Ovary (tissue), 10 donors: ENCODE measurements at places on chromosomes 2 and 18. TPM values are rescaled to one million over a fixed set of nuclear protein-coding genes. Genes with fewer than 3 reads are reported as not detected.

GRCh38 chr2:101230541-101231001, 22.1 kb upstream of the CNOT11 start:
- H3K27ac ChIP-seq = no peak overlapping the region
- no peaks in the 10 kb centered on the region for H3K36me3 ChIP-seq
- no peak overlapping the region for H3K4me3 ChIP-seq
- no peak for DNase-seq

Gene UGT1A4
- total RNA-seq = not detected

GRCh38 chr2:210477496-210477895, 937 bp upstream of the LANCL1 start:
- peak; percentile 36 for DNase-seq
- peak overlapping the region; percentile 70 for H3K4me3 ChIP-seq
- no peaks in the 10 kb centered on the region for H3K27me3 ChIP-seq
- H3K4me1 ChIP-seq = peaks cover 2% of the 10 kb centered on the region
- H3K36me3 ChIP-seq = no peaks in the 10 kb centered on the region
- H3K27ac ChIP-seq = no peak overlapping the region

Gene ALLC
- not detected for total RNA-seq

DNA sequence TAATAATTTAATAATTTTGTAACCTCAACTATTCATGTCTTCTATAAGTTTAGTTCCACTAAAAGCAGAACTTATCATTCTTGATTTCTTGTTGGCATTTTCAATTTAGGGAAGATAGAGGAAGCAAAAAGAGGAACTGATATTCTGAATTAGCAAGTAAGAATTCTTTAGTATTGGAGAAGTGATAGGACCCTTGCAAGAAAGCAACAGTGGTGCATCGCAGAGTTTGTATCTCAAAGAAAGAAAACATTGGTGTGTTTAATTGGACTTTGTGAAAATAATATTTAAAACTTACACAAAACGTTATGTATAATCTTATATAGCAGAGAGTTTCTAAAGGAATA, 36.5 kb upstream of the TNFRSF11A start:
- no peaks in the 10 kb centered on the region for H3K4me1 ChIP-seq
- H3K27ac ChIP-seq = no peak overlapping the region
- DNase-seq = no peak
- H3K4me3 ChIP-seq = no peak overlapping the region
- H3K27me3 ChIP-seq = no peaks in the 10 kb centered on the region

DNA sequence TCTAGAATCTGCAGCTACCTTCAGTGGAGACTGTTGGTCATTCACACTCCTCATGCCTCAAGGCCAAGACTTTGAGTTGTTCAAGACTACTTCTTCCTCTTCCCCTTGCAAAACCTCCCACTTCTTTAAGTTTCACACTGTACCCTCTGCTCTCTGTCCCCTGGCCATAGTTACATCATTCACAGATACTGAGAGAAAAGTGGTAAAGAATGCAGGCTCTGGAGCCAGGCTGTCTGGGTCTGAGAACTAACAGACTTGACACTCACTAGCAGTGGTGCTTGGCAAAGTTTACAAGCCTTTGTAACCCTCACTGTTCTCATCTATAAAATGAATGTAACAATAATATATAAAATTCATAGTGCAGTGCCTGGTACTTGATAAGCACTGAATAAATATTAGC, 61.8 kb downstream of the CDH20 start:
- no peak for DNase-seq
- no peaks in the 10 kb centered on the region for H3K4me1 ChIP-seq
- H3K27ac ChIP-seq = no peak overlapping the region
- no peaks in the 10 kb centered on the region for H3K27me3 ChIP-seq
- no peak overlapping the region for H3K4me3 ChIP-seq
- H3K36me3 ChIP-seq = no peaks in the 10 kb centered on the region

Gene ACMSD
- total RNA-seq = not detected

GRCh38 chr2:98089941-98090340, 3.0 kb downstream of the VWA3B start:
- no peaks in the 10 kb centered on the region for H3K27me3 ChIP-seq
- DNase-seq = no peak
- no peak overlapping the region for H3K27ac ChIP-seq
- H3K4me1 ChIP-seq = peaks cover 8% of the 10 kb centered on the region

GRCh38 chr2:221517696-221518151, 54.4 kb downstream of the EPHA4 start:
- H3K27me3 ChIP-seq = no peaks in the 10 kb centered on the region
- no peak overlapping the region for H3K27ac ChIP-seq
- H3K4me3 ChIP-seq = no peak overlapping the region
- no peaks in the 10 kb centered on the region for H3K36me3 ChIP-seq
- no peak for DNase-seq

Gene INHBB
- 4.8 TPM for total RNA-seq

Gene PPP3R1
- total RNA-seq = 54.1 TPM

DNA sequence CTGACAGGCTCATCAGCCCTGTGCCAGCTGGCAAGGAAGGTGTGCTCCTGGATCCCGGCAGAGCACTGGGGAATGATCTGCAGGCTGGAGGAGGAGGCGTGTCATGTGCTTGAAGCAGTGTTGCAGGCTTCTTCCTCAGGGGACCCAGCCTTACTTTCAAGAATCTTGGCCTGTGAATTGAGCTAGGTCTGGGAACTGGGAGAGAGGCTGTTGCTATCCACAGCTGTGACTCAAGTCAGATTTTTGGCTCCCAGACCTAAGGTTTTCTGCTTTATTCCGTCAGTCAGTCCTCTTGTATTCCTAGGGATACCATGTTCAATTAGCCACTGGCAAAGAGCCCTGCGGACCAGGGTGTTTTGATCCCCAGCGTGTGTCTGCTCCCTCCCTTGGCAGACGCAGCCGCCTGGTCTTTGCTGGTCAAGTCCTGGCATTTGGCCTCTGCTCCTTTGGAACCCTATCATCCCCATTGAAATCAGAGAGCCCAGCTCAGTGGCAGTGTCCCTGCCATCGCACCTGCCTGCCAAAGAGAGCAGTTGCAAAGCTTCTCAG, 32.4 kb downstream of the ASB1 start:
- H3K4me3 ChIP-seq = no peak overlapping the region
- no peak overlapping the region for H3K27ac ChIP-seq
- H3K36me3 ChIP-seq = no peaks in the 10 kb centered on the region

Gene FSHR
- total RNA-seq = 0.35 TPM

Gene DSC1
- not detected for total RNA-seq

- H3K4me3 ChIP-seq = no peak overlapping the region
- H3K36me3 ChIP-seq = no peaks in the 10 kb centered on the region
- H3K27me3 ChIP-seq = no peaks in the 10 kb centered on the region
- no peaks in the 10 kb centered on the region for H3K4me1 ChIP-seq
- H3K27ac ChIP-seq = no peak overlapping the region
Observed at GRCh38 chr2:18265614-18266586, 294.6 kb downstream of the RDH14 start.

DNA sequence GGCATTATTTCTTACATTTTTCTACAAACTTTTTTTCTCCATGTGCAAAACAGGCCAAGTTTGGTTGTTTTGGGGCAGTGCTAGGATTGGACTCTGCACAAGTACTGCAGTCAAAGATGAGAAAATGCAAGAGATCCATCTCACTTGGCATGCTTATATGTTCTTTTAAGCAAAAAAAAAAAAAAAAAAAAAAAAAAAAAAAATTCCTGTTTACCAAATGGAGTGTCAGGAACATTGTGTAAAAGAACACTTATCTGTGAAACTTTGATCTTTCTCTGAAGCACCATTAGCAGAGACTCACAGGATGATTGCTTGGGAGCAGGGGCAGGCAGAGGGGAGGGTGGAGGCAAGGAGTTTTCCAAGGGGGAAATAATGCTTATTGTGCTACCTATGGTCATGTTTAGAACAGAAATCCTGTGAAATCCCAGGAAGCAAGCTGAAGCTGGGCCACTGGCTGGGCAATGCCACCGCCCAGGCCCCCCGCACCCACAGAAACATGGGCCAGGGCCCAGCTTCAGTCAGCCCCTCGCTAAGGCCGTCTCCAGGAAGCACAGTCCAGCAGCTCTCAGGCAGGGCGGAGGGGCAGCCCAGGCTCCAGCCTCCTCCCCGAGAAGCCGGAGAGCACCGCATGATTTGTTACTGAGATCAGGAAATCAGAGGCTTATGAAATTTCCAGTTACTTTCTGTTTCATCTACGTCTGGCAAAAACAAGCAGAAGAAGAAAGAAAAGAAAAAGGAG, 229.4 kb downstream of the ZNF516 start:
- H3K27ac ChIP-seq = peak overlapping the region; percentile 97
- H3K4me3 ChIP-seq = peak overlapping the region; percentile 30
- peaks cover 24% of the 10 kb centered on the region for H3K4me1 ChIP-seq
- DNase-seq = peak; percentile 75
- no peaks in the 10 kb centered on the region for H3K36me3 ChIP-seq

DNA sequence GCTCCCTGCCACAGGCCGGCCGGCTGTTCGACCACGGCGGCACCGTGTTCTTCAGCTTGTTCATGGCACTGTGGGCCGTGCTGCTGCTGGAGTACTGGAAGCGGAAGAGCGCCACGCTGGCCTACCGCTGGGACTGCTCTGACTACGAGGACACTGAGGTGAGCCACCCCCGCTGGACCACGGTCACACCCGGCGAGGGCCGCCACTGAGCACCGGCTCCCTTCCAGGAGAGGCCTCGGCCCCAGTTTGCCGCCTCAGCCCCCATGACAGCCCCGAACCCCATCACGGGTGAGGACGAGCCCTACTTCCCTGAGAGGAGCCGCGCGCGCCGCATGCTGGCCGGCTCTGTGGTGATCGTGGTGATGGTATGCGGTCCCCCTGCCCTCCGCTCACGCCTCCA, 20.8 kb downstream of the ANO7 start:
- H3K4me3 ChIP-seq = no peak overlapping the region
- no peaks in the 10 kb centered on the region for H3K4me1 ChIP-seq
- H3K36me3 ChIP-seq = no peaks in the 10 kb centered on the region
- DNase-seq = no peak

Gene PTPN4
- total RNA-seq = 30.7 TPM

DNA sequence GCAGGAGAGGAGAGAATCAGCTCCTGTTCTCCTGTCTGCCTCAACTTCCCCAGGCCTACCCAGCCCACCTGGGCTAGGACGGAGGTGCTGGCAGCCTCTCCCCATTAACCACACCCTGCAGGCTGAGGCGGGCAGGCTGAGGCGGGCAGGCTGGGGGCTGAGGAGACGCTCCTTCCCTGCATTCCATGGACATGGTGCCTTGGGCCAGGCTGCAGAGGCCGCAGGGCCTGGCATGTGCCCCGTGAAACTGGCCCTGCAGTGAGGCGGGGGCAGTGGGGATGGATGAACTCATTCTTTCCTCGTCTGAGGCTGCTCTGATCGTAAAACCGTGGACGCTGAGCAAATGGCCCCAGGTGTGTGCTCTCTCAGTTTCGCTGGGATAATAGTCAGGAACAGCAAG, 84.7 kb upstream of the LAPTM4A start:
- H3K4me3 ChIP-seq = no peak overlapping the region
- H3K27me3 ChIP-seq = no peaks in the 10 kb centered on the region
- no peaks in the 10 kb centered on the region for H3K36me3 ChIP-seq
- H3K4me1 ChIP-seq = peaks cover 6% of the 10 kb centered on the region

DNA sequence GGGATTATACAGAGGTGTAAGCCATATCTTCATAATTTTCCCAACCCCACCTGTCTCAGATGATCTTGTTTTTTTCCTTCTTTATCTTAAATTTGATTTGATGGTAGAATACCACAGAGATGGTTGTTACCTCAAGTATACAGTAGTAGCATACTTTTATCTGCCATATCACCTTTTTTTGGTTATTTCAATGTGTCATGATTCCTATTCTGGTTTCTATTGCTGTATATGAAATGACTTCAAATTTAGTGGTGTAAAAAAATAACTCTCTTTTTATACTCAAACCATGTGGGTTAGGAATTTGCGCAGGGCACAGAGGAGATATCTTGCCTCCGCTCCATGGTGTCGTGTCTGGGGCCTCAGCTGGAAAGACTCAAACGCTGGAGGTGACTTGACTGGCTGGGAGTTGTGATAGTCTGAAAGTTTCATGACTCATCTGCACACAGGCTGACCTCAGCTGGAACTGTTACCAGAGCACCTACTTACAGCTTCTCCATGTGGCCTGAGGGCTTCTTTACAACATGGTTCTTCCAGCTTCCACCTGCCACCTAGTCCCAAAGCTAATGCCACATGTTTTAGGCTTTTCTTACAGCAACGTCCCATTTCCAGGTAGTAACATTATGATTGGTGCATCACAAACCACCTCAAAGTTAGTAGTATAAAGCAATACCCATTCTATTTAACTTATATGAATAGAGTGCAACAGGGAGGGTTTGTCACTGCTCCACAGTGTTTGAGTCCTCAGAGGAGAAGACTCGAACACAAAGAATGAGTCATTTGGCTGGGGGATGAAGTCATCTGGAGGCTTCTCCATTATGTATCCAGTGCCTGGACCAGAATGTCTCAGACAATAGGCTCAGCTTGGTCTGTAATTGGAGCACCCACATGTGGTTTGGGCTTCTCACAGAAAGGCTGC, 82.3 kb upstream of the XPO1 start:
- no peak for DNase-seq
- no peaks in the 10 kb centered on the region for H3K36me3 ChIP-seq
- no peaks in the 10 kb centered on the region for H3K4me1 ChIP-seq

Gene FEV
- total RNA-seq = not detected

DNA sequence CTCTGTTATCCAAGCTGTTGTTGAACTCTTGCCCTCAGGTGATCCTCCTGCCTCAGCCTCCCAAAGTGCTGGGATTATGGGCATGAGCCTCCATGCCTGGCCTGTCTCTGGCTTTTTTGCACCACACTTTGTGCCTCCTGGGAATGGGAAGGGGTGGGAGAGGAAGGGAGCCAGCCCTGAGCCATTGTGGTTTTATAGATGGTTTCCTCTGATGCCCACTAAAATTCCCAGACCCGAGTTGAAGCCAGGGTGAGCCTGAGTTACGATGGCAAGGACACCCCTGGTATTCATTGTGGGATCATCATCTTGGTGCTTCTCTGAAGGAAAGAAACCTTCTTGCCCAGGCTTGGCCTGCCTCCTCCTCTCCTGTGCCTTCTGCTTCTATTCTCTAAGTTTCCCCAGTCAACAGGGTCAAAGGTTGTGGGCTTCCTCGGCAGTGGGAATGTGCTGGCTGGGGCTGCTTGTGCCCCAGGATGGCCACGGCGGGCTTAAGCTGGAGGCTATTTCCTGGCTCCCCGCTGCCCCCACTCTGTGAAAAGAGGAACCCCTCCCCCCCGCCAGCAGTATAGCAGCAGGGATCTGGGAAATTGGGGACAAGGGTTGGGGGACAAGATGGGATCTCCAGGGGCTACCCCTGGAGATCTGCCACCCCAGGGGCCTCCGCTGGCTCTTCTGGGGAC, 106.2 kb downstream of the STPG4 start:
- DNase-seq = no peak
- H3K4me3 ChIP-seq = no peak overlapping the region
- H3K4me1 ChIP-seq = peaks cover under 1% of the 10 kb centered on the region
- H3K36me3 ChIP-seq = no peaks in the 10 kb centered on the region

GRCh38 chr2:113126845-113127645, at the start of gene IL1RN:
IL1RN (plus strand) TSS chr2:113127598; CDS start chr2:113127625, 27 bp downstream.
- no peaks in the 10 kb centered on the region for H3K4me1 ChIP-seq
- DNase-seq = no peak
- H3K36me3 ChIP-seq = no peaks in the 10 kb centered on the region
- H3K4me3 ChIP-seq = no peak within 1 kb of the TSS
- no peak within 1 kb of the TSS for H3K27ac ChIP-seq

GRCh38 chr2:211477537-211478275, 921.3 kb downstream of the CPS1 start:
- H3K4me3 ChIP-seq = no peak overlapping the region
- H3K4me1 ChIP-seq = no peaks in the 10 kb centered on the region
- H3K27me3 ChIP-seq = no peaks in the 10 kb centered on the region
- no peaks in the 10 kb centered on the region for H3K36me3 ChIP-seq
